ENCODE measurements at places on chromosomes 3 and 15.

DNA sequence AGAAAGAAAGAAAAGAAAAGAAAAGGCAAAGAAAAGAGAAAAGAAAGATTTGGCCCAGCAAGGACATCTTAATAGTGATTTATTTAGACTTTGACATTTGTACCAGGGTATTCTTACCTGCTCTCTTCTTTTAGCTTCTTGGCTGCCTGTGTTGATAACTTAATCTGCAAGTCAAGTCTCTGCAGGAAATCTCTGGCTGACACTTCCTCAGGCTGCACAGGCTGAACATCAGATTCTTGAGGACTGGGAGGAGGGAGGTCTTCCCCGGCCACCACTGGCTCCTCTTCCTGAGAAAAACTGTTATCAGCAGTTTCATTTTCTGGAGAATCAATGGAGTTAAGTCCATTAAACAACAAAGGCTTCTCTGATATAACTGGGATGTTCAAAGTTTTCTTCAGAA is 12.8 kb downstream of the LYSMD2 start:
- DNase-seq: no peak

GRCh38 chr3:23834082-23834870 is 28.5 kb downstream of the UBE2E1 start:
- no peak for DNase-seq

DNA sequence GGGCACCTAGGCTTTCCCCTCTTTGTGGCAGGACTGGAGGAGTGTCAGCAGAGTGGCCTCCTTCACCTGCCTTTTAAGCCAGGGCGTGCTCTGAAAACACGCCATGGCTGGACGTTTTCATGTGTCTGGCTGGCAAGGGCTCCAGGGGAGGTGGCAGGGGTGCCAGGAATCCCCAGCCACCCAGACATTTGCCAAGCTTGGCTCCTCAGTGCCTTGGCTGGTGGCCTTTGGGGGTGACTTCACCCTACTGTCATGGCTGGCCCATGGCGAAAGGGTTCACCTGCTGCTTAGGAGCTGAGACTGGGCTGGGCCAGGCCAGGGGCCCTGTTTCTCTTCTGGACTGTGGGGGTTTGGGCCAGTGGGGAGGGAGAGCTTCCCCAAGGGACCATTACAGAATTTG is 17.6 kb downstream of the KLF13 start:
- no peak for DNase-seq

- DNase-seq: no peak
Measured at GRCh38 chr3:47956521-47956920, 59.7 kb downstream of the MAP4 start.

DNA sequence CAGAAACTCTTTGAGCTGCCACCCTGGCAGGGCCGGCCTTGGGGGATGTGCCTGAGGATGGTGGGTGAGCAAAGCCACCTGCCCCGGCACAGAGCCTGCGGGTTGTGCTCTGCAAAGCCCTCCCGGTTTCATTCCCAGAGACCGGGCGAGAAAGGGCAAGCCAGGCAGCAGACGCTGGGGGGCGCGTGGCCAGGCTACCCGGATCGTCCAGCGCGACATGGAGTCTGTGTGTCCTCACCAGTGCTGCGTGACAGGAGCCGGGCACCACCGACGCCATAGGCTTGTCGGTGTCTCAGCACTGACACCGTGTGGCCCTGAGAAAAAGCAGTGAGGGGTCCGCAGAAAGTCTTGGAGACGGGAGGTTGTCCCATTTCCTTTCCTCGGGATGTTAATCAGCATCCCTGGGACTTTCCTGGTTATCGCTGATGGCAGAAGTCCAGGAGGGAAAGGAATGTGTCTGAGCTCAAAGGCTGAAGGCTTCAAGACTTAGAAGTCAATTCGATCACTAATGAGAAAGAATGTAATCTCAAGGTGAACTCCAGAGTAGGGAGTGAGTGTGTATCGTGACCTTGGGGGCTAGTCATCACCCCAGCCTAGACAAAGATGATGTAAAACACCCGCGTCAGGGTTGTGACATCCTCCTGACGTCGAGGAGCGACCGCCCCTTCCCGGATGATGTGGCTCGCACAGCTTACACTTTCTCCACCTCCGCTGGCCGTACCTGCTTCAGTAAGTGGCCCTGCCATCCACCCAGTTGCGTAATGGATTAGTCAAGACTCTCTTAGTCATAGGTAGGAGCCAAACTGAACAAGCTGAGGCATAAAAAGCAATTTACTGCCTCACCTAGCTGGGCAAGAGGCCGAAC is 36.3 kb upstream of the PLA2G4E start:
- DNase-seq: peak; percentile 80

GRCh38 chr3:83002869-83003445 is 1241.5 kb upstream of the GBE1 start:
- DNase-seq: no peak

- DNase-seq: no peak
Measured at GRCh38 chr3:15066467-15066866, 1.4 kb upstream of the MRPS25 start.

- DNase-seq: no peak
Measured at GRCh38 chr3:1010228-1010627, 82.6 kb upstream of the CNTN6 start.

DNA sequence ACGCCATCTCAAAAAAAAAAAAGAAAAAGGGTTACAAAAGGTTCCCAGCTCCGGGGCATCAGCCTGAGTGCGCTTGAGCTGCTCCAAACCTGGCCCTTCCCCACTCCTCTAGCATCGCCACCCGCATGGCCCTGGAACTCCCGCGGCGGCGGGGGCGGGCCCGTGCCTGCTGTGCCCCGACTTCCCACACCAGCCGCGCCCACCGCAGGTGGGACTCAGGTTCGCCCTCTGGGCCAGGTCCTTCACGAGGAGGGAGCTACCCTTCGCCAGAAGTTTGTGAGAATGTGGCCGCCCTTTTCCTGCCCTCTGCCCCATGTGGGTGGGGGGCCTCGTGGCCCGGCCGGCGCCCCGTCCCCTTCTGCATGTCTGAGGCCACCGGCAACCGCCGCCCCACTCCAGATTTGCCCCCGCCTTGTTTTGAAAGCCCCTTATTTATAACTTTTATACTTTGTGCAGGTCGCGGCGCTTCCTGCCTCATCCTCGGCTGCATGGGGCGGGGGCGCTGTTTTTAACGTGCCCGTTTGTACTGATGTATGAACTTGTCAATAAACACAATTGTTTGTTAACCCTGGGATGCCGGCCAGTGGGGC is 507 bp upstream of the JMJD7 start:
- DNase-seq: no peak

DNA sequence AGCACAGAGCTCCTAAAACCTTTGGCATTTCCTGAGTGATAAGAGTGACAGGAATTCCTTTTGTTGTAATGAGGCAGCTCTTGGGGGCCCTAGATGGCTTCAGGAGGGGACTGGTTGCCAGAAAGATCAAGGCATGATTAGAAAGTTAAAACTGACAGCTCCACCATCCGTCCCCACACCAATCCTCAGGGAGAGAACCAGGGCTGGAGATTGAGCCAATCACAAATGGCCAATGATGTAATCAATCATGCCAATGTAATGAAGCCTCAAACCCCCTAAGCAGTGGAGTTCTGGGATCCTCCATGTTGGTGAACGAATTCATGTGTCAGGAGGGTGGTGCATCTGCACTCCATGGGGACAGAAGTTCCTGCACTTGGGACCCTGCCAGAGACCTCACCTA is 265.1 kb downstream of the OCA2 start:
- no peak for DNase-seq

DNA sequence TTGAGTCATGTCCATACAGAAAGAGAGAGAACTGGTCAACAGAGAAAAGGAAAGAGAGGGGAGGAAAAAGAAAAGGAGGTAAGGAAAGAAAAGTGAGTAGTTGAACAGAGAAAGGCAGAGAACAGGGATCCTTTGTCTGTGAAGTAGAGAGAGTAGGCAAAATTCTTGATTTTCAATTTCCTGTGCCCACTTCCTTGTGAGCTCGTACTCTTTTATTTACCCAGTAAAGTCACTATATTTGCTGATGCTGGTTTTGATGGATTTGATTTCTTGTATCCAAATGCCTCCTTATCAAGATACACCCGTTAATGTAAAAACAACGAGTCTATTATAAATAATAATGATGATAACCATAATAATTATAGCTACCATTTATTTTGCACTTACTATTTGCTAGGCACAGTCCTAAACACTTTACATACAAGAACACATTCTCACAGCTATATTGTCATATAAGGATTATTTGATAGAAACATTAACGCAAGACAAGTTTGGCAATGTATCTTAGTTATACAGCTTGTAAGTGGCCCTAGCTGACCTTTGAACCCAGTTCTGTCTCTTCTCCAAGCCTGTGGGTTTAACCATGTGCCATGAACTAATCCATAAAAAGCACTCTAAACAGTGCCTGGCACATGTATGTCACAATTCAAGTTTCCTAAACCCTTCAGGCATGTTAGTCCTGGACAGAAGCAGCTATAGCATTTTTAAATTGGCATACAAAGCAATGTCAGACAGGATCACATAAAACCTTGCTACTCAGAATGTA is 6.7 kb upstream of the P2RY1 start:
- no peak for DNase-seq

- DNase-seq: no peak
Measured at GRCh38 chr15:69244798-69245197, 53.9 kb upstream of the PAQR5 start.

DNA sequence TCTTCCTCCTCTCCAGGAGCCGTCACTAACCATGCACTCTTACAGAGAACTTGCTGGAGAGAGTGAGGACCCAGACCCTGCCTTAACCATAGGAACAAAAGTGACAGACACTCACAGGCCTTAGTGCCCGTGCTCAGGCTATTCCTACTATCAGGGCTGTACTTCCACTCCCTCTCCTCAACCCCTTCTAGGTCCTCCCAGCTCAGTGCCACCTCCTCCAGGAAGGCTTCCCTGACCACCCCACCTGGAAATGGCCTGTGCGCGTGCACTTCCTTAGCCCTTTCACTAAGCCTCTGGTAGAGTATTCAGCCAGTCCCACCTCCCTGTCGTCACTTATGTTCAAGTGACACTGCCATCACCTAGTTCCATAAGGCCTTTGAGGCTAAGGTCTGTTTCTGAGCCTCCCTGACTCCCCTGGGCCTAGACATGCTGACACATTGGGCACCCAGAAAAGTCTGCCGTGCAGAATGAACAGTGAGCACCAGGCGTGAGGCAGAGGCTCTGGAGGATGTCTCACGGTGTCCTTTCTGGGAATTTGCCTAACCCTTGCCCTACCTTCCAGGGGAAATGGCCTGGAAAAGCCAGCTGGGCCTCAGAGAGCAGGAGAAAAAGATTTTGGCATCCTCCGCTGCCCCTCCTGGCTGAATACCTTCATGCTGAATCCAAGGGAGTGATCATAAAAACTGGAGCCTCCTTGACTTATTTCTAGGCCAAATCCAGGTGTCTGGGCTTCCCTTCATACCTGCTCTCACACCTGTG is 108.6 kb upstream of the SMAD3 start:
- no peak for DNase-seq

DNA sequence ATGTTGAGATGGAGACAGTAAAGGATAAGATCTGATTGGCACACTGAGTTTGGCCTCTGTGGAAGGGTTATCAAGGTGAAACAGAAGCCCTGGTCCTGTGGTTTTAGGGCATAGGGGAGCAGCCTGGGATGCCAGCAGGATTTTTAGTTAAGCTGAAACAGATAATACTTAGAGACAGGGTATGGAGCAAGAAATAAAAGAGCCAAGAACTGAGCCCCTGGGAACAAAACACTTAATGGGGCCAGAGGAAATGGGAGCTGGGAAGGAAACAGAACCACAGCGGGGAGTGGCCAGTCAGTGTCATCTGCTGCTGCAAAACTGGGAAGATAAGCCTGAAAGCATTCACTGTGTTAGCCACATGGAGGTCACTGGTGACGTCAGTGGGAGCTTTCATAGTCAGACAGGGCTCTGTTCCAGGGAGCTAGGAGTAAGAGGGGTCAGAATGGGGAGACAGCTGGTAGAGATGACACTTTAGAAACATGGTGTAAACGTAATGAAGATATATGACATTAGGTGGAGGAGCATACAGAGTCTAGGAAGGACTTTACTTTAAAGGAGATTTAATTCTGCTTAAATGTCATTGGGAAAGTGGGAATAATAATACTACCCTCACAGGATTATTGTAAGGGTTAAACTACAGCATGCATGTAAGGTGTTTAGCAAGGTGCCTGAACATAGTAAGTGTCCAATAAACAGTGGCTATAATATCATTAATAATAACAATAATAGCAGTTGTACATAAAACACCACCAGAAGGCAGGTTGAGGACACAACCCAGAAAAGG is 172.7 kb upstream of the CTNNB1 start:
- DNase-seq: peak; percentile 92

- peak; percentile 93 for DNase-seq
Measured at GRCh38 chr3:126270145-126270811, 86.9 kb downstream of the KLF15 start.

GRCh38 chr3:67648701-67649100 is 5.7 kb downstream of the SUCLG2 start:
- DNase-seq: no peak

- DNase-seq: no peak
Measured at GRCh38 chr3:74009961-74010844, 385.5 kb upstream of the PDZRN3 start.

GRCh38 chr3:101941318-101942040 is 92.2 kb downstream of the NFKBIZ start:
- DNase-seq: no peak

- DNase-seq: no peak
Measured at GRCh38 chr15:60554494-60554893, 75.6 kb upstream of the ICE2 start.

GRCh38 chr15:64381000-64381751 is at the start of gene PCLAF:
Gene PCLAF (minus strand): TSS chr15:64381441. CDS start chr15:64381371, 70 bp downstream.
- DNase-seq: peak; percentile 96

DNA sequence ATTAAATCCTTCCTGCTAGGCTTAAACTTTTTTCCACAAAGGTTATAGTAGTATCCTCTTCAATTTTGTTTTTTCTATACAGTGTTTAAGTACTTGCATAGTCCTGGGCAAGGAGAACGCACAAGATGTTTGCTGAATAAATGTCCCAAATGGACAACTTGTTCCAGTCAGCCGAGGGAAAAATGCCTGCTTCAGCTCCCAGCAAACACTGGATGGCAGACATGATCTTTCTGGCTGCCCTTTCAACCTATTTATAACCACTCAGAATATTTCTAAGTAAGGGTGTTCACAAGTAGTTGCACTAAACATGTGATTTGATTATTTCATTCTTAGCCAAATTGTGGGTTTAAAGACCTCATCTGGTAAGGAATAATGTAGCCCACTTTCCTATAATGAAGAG is 29.8 kb downstream of the GNB4 start:
- no peak for DNase-seq
